HCT116 (cell line): ENCODE measurements at places on chromosomes 2 and 18. TPM values are rescaled to one million over a fixed set of nuclear protein-coding genes. Genes with fewer than 3 reads are reported as not detected.

The ATRAID gene
- total RNA-seq = 93.6 TPM

The GPR39 gene
- total RNA-seq = 5.1 TPM

The HNMT gene
- not detected for total RNA-seq

The TMEM214 gene
- 69.8 TPM for total RNA-seq

The CDCA7 gene
- 57.9 TPM for total RNA-seq

The AFG3L2 gene
- total RNA-seq = 66.7 TPM

The MXD1 gene
- total RNA-seq = 10.3 TPM

The CXCR1 gene
- not detected for total RNA-seq

The EVA1A gene
- total RNA-seq = 2.8 TPM

The ARHGAP15 gene
- 0.42 TPM for total RNA-seq

The CD302 gene
- total RNA-seq = 0.15 TPM

The PTGR3 gene
- total RNA-seq = 25.3 TPM

The NT5DC4 gene
- total RNA-seq = 0.22 TPM

The TEKT4 gene
- not detected for total RNA-seq

The DUSP19 gene
- total RNA-seq = 2.9 TPM

The FOXI3 gene
- not detected for total RNA-seq

The LBX2 gene
- total RNA-seq = 10.1 TPM

The IGFBP5 gene
- 3.9 TPM for total RNA-seq

The RPRM gene
- total RNA-seq = not detected

The NDC80 gene
- total RNA-seq = 46.0 TPM

The STPG4 gene
- 10.6 TPM for total RNA-seq

The ATOH8 gene
- 0.74 TPM for total RNA-seq
